Large intestine (tissue), 12 donors: ENCODE measurements at places on chromosomes 7 and 10. TPM values are rescaled to one million over a fixed set of nuclear protein-coding genes. Genes with fewer than 3 reads are reported as not detected.

DDC gene
- 213 TPM for polyA plus RNA-seq

- no peak for DNase-seq
These were observed 23.9 kb downstream of the ATP6V1F start for GRCh38 chr7:128886391-128887168.

GRCh38 chr10:74500026-74500704 is 326.2 kb upstream of the KAT6B start:
- no peak for DNase-seq

CYP3A4 gene
- 14.3 TPM for polyA plus RNA-seq

DNA sequence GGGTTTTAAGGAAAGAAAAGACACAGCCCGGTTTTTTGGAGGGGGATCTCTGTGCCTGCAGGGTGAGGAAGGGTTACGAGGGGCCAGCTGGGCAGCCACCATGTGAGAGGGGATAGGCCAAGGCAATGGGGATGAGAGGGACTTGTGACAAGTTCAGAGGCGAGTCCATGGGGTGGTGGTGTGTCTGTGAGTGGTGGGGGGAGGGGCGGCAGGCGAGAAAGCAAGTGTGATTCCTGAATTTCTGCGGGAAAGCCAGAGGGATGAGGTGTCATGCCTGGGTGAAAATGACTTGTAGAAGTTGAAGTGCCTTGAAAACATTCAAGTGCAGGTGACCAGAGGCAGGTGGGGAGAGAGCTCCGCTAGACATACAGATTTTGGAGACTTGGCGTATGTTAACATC is 61.0 kb upstream of the RNF32 start:
- DNase-seq = no peak

UCMA gene
- not detected for polyA plus RNA-seq

DNA sequence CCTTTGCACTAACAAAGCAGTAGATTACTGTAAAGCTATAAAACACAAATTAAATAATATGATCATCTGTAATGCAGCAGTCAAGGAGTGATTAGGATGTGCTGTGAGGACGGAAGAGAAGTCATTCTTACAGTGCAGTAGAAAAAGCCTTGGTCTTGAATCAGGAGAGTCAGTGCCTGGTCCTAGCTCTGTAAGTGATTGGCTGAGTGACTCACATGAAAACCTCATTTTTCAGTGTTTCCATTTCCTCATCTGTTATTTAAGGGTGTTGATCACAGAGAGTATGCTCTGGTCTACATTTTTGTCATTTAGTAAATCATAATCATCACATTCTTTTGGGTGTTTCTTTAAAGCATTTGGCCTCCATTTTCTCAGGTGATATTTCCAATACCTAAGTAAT is 717.8 kb downstream of the LRMDA start:
- DNase-seq = no peak

GRCh38 chr7:92325173-92325572 is 79.4 kb downstream of the ANKIB1 start:
- no peak for DNase-seq

DNA sequence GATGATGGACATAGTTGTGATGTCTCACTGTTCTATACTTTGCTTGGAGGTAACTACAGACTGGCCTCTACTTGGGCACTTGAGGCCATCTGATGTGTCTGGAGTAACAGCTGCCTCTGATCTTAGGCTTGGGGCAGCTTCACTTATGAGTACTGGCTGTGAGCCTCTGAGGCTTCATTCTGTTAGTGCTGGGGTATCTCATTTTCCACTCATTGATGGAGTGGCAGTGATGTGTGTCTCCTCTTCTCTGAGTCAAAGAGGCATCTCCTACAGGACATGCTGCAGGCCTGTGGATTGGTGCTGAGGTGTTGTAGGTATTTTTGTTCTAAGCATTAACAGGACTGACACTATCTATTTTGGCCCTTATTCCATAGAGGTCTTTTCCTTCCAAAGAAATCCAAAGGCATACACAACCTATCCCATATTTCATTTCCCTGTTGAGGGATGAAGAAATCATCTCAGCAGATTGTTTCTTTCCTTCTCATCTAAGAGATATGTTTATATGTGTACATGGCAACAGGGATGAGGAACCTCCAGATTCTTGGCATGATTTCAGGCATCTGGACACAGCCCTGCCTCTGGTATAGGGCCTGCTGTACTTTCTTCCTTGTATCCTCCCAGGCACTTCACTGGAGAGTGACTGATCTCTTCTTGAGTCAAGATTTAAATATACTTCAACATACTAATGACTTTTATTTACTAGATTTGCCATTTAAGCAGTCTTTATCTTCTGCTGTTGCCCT is 65.7 kb upstream of the NOBOX start:
- peak; percentile 1 for DNase-seq

- DNase-seq = peak; percentile 33
These were observed 4.5 kb upstream of the BLNK start for GRCh38 chr10:96275685-96276418.

GRCh38 chr10:44030132-44030531 is 354.8 kb downstream of the CXCL12 start:
- no peak for DNase-seq

GRCh38 chr10:124346831-124347230 is 71.9 kb downstream of the OAT start:
- DNase-seq = no peak

MACROH2A2 gene
- 52.0 TPM for polyA plus RNA-seq

GRCh38 chr10:49307921-49308320 is 9.0 kb downstream of the C10orf71 start:
- no peak for DNase-seq

DNA sequence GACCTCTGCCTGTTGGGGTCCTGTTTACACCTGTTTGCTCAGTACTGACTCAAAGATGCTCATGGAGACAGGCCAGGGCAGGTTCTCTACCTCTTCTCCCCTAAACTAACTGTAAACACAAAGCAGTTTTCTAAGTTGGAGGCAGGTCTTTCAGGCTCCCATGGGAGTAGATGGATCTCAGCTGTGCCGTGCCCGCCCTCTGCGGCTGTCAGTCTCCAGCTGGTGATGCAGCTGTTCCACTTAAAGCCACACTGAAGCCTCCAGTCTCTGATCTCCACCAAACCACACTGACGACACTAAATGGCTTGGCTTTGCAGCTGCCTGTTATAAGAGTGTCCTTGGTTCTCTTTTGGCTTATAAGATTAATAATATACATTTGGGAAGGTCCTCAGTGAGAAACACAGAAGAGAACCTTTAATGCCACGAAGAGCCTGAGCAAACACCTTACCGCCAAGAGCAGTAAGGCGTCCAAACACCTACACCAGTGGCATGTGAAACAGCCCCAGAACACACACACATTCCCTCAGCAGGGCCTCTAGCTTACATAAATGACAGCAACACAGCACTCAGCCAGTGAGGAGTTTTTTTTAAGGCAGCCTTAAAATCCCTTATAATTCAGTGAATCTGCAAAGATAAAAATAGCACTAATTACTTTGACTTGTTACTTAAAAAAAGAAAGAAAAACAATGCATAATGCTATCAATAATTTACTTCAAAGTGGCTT is 60.4 kb upstream of the KCNIP2 start:
- peak; percentile 11 for DNase-seq

- DNase-seq = peak; percentile 88
These were observed 50.9 kb upstream of the TM9SF3 start for GRCh38 chr10:96637709-96638108.

PRPS1L1 gene
- polyA plus RNA-seq = not detected

WDFY4 gene
- 3.5 TPM for polyA plus RNA-seq

- DNase-seq = no peak
These were observed 122.8 kb upstream of the PDLIM1 start for GRCh38 chr10:95413588-95413987.

DNA sequence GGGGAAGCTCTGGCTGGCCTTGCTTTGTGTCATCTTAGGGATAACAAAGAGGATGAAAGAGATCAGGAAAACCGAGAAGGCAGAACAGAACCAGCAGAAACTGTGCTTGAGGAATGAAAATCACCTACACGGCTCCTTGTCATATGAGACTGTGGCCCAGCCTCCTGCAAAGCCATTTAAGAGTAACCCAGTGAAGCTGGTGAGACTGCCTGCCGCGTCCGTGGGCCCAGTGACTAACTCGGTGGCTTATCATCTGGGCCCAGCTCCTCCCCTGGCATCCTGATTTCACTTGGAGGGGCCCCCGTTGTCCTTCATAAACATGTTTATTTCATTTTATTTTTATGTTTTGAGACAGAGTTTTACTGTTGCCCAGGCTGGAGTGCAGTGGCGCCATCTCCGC is 30.7 kb downstream of the HTRA1 start:
- DNase-seq = no peak

PDE6C gene
- 0.55 TPM for polyA plus RNA-seq

SGCE gene
- polyA plus RNA-seq = 36.2 TPM

DNA sequence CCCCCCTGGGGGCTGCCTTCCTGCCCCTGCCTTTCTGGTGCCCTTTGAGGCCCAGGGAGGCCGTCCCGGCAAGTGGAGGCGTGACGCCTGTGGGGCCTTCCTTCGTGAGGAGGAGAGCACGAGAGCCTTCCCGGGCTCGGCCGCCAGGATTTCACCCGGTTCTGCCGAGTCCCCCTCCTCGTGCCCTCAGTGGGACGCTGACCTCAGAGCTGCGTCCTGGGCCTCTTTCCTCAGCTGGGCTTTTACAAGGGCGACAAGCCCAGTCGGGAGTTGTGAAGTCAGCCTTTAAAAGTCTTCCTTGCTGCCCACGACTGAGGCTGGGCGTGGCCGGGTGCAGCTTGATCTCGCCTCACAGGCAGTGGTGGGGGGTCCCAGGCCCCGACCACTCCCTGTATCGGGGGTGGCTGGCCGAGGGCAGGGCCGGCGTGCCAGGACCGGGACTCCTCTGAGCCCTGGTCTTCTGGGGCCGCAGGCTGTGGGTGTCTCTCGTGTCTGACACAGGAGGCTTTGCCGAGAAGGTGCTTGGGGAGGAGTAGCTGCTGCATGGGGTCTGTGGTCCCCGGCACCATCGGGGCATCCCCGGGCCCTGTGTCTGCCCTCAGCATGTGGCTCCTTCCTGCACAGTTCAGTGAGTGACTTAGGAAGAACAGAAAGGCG is 41.8 kb downstream of the FAM20C start:
- DNase-seq = no peak

HOXA3 gene
- 19.1 TPM for polyA plus RNA-seq
